ENCODE measurements at places on chromosomes 12 and 14. TPM values are rescaled to one million over a fixed set of nuclear protein-coding genes. Genes with fewer than 3 reads are reported as not detected.

The RASAL1 gene
- not detected for total RNA-seq

The CLEC7A gene
- total RNA-seq = 14.7 TPM

The GLI1 gene
- 3.7 TPM for total RNA-seq

The TPH2 gene
- not detected for total RNA-seq

The BDKRB2 gene
- total RNA-seq = 6.2 TPM

The GPR132 gene
- 1.3 TPM for total RNA-seq

The KNTC1 gene
- 14.2 TPM for total RNA-seq

The KRT77 gene
- total RNA-seq = not detected

The IKZF4 gene
- total RNA-seq = 2.9 TPM

The CCDC38 gene
- total RNA-seq = not detected

The ZNF705A gene
- not detected for total RNA-seq

The EEA1 gene
- total RNA-seq = 59.5 TPM

The SMCO2 gene
- not detected for total RNA-seq

The EIF2S3B gene
- total RNA-seq = 0.85 TPM

The TAC3 gene
- not detected for total RNA-seq

The PAH gene
- total RNA-seq = not detected

The SLC7A8 gene
- total RNA-seq = 66.9 TPM

The INHBC gene
- total RNA-seq = not detected

The ELK3 gene
- total RNA-seq = 22.6 TPM

The DENND5B gene
- total RNA-seq = 12.8 TPM

The KRT78 gene
- total RNA-seq = not detected

The ABCD2 gene
- 20.4 TPM for total RNA-seq
